ENCODE measurements at places on chromosomes 4 and X.

DNA sequence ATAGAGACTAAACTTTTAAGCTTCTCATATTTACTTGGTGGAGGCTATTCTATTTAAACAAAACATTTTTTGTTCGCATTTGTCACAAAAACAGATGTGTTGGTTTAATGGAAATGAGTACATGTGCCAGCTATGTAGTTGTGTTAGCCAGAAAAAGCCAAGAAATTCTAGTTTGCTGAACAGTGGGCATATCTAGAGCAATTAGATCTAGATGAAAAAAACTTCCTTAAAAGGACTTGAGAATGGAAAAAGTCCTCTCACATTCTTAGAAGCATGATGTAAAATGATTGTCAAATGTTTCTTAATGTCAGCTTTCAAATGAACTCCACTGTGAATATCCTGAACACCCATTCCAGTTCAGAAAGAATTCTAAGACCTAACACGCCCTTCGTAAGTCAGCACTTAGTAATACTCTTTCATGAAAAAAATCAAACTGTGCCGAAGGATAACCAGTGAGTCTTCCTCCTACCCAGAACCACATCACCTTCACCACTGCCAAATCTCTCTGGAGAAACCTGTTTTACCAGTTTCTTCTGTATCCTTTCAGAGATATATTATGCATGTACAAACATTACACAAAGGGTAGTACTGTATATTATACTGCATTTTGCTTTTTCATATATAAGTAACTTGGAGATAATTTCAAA is 28.2 kb downstream of the PHKA1 start:
- no peak for DNase-seq

DNA sequence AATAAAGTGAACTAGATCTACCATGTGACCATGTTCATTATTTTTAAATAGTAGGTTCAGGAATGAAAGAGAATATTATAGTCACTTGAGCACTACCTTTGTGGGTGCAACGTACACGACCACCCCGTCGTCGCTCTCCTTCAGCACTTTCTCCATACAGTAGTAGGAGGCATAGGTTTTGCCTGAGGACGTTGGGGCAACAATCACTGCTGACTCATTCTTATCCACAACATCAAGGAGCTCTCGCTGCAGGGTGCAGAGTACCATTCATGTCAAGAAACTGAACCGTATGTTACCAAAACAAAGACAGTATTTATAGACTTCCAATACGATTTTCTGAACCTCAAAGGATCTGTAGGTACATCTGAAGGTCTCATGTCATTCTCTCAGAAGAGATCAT is 44.7 kb downstream of the DDX60 start:
- DNase-seq = no peak

DNA sequence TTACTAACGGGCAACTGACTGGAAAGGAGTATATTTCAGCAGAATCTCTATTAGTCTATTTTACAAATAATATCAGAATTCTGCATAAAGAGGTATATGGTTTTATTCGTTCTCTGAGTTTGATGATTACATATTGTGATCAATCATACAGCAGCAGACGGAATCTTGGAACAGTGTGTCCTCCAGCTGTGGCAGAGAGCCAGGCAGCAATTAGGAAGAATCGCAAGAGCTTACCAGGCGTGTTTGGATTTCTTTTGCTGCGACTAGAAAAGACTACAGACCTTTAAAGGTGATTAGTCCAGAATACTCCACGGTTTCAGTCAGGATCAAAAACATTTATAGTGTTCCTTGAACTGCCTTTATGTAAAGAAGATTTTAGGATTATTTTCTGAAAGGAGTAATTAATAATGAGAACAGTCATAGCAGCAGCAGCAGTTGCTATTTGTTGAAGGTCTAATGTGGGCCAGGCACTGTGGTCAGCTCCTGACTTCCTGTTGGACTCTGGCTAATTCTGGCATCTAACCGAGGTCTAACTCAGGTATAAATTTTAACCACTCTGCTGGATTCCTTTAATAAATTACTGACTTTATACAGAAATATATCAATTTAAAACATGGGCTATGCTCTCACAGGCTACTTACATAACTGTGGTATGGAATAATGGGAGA is 225.3 kb upstream of the CXorf66 start:
- DNase-seq = no peak

DNA sequence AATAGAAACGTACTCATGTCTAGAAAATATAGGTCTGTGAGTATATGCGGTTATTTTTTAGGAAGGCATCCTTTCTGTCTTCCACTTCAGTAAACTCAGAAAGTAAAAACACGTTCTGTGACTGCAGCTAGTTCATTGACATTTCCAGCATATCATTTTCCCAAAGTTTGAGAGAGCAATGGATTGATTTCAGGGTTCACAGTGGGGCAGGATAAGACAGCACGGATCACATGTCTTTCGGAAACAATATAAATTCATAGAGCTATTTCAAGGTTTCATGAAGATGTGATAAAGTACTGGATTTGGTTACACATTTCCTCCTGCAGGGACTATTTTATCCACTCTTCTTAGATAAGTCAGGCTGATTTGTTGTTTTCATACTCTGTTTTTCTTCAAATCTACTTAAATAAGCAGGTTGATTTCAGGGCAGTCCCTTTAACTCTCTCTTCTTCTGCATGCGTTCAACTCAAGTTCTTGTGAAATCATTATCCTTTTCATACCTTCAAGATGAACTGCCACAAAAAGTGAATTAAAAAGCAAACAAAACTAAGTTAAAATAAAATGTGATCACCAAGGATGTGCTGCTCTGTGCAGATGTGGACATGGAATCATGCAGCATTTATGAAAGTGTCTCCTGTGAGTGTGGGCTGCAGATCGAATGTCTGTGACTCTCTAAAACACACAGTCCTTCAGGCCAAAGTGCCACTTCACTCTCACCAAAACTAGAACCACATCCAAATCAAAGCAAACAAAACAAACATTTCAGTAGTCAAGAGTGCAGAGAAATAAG is 187.7 kb downstream of the UNC5C start:
- no peak for DNase-seq

Data from T-helper 17 cell (primary cell).